ENCODE measurements at places on chromosomes 1 and 21.

DNA sequence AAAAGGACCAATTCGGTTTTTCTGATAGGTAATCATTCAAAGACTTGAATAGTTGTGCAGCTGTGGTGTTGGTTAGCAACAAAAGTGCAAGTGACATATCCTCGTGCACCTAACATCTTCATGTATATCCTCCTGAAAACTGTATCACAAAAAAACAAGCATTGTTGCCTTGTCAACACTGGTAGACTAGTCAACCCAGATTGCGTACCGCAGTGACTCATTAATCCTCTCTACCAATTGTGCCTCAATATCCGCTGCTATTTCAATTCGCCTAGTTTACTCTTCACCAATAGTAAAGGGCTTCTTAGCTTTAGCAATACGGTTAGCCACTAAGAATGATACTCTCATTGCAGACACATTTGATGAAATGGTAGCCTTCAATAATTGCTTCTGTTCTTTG is 3.5 kb downstream of the HHAT start:
- no peak for DNase-seq

DNA sequence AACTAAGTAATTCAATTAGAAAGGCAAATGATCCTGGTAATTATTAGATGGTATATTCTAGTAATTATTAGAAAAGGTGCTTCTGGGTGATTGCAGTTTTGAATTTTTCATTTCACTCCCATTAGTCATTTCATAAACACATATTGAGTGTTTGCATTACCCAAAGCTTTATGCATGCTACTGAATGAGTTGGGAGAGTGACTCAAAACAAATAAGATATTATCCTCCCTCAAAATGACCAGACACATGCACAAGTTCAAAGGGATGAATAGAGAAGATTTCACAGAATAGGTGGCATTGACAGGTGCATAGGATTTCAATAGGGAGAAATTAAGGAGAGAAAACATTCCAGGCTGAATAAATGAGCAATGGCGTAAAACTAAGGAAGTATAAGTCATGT is 84.7 kb downstream of the PHTF1 start:
- no peak for DNase-seq

DNA sequence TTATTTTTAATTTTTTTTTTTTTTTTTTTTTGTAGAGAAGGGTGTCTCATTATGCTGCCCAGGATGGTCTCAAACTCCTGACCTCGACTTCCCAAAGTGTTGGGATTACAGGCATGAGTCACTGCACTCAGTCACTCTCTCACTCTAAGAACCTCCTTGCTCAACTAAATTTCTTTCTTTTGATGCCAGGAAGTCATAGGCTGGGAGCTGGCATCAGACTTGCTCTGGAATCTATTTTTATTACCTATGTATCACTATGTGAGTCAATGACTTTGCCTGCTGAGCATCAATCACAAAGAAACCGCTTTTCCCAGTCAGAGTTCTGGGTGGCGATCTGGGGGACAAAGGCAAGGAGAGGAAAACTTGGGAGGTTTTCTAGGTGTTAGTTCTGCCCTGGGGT is 35.5 kb upstream of the PARP1 start:
- no peak for DNase-seq

- no peak for DNase-seq
Measured at GRCh38 chr1:22330760-22331119, 120.9 kb upstream of the ZBTB40 start.

- no peak for DNase-seq
Measured at GRCh38 chr1:6867321-6867720, 82.1 kb downstream of the CAMTA1 start.

DNA sequence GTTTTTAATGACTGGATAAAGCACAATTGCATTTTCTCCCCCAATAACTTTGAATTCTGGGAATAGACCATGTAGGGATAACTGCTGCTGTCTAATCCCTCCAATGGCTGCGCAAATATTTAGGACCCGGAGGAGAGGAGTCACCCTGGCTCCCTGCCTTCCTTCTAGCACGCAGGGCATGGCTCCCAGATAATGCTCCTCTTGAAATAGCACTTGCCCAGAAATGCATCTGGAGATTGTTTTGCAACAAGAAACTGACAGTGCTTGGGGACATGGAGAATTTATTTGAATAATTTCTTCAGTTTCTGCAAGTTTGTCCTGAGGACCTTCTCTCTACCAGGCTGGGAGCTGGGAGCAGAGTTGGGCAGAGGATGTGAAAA is 83.5 kb downstream of the MAN1C1 start:
- peak; percentile 81 for DNase-seq

GRCh38 chr1:59664166-59664565 is 150.6 kb upstream of the HOOK1 start:
- no peak for DNase-seq

DNA sequence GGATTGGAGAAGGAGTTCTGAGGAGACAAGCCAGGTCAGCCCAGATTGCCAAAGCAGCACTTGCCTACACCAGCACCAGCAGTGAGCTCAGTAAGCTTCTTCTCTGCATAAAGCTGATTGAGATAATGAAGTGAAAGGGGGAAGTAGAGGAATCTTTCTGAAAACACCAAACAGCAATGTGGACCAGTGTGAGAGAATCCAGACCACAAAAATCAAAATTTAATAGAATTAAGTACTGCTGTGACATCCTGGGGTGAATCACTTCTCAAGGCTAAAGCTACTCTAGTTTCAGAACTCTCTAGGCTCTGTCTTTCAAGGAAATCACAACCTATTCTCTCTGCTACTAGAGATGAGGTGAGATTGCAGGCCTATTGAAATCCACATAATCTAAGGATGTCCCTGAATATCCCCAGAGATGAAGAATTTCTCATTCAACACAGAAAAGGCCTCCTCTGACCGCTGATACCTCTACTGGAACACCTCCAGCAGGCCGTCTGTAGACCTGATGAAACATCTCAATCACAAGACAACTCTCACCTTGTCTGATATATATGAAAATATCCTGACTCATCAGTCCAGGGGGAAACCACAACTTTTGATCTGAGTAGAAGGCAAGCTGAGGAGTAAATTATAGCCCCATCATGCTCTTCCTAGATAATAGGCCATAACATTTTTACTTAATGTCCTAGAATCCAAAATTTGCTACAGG is at the start of gene FCRL4:
Gene FCRL4 (minus strand): TSS at position 127 of the 709 bp plus-strand sequence. CDS start 141 bp downstream, outside the sequence.
- no peak for DNase-seq

DNA sequence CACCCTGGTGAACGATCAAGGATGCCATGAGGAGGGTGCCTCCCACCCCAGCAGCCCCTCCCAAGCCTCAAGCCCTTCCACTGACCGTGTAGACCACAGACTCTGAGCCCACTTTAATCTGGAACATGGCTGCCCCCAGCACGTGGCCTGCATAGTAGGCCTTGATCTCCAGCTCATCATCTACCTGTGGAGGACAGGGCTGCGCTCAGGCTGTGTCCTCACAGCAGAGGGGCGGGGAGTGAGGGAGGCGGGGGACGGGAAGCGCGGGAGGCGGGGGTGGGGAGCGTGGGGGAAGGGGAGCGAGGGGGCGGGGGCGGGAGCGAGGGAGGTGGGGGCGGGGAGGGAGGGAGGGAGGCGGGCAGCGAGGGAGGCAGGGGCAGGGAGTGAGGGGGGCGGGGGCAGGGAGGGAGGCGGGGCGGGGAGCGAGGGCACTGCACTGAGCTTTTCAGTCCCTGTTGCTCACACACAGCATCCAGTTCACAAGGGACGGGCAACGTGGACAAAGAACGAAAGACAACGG is 7.1 kb downstream of the PUSL1 start:
- no peak for DNase-seq

All from left ventricle myocardium inferior (tissue), 1 donor.